BJ (cell line): ENCODE measurements at places on chromosomes 1 and 21.

GRCh38 chr1:229950020-229950419, 117.0 kb upstream of the GALNT2 start:
- DNase-seq: no peak

DNA sequence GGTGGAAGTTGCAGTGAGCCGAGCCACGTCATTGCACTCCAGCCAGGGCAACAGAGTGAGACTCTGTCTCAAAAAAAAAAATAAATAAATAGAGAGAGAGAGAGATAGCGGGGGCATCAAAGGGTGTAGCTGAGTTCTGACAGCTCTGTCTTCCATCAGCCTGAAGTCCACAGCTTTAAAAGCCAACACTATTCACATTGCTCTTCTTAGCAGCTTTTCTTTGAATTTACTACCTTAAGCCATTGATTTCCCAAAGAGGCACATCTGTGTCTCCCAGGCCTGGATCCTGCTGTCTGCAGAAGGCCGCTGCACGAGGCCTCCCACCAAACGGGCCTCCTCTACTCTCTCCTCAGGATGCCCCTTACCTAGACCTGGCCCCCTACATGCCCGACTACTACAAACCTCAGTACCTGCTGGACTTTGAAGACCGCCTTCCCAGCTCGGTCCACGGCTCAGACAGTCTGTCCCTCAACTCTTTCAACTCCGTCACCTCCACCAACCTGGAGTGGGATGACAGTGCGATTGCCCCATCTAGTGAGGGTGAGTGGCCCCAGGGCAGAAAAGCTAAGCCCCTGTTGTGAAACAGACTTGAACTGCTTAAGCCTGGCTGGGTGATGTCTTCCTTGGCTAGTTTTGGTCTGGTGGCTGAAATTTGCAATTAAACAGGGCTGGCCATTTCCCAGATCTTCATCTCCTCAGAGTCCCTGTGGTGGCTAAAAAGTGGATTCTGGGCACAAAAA, 16.5 kb upstream of the SLC25A34 start:
- no peak for DNase-seq

- DNase-seq: no peak
These were observed 470.6 kb downstream of the PTPRU start for GRCh38 chr1:29706936-29707335.

- DNase-seq: peak; percentile 86
These were observed 427.2 kb downstream of the KCNT2 start for GRCh38 chr1:196180847-196181593.

- DNase-seq: no peak
These were observed 42.8 kb downstream of the ARHGEF10L start for GRCh38 chr1:17582124-17582774.

DNA sequence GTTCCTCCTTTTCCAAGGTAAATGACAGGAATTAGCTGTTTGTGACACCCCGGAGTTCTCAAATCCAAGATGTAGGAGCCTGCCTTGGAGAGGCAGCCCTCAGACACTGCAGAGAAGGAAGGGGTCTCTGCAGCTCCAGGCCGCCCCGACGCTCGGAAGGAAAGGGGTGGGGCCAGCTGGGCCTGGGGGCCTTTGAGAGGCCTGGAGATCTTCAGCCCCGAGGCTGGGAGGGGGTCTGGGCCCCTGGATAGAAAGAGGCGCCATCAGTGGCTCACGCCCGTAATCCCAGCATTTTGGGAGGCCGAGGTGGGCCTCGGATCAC, 1.1 kb upstream of the TNFRSF18 start:
- DNase-seq: no peak

GRCh38 chr1:5513846-5514526, 478.2 kb downstream of the NPHP4 start:
- DNase-seq: no peak

- no peak for DNase-seq
These were observed 20.6 kb downstream of the ESPN start for GRCh38 chr1:6445062-6445763.

DNA sequence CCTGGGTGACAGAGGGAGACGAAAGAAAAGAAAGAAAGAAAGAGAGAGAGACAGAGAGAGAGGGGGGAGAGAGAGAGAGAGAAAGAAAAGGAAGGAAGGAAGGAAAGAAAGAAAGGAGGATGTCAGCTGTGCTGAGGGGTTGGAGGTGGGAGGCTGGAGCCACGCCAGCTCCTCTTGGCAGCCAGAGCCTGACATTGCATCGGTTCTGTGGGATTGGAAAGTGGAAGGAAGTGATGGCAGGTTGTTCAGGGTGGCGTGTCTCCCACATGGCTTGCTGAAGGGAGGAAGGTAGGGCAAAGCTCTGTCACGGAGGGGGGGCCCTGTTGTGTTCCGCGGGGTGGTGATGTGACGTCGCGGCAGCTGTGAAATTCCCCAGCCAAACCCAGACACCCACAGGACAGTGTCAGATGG, 30.7 kb downstream of the EIF2D start:
- no peak for DNase-seq

DNA sequence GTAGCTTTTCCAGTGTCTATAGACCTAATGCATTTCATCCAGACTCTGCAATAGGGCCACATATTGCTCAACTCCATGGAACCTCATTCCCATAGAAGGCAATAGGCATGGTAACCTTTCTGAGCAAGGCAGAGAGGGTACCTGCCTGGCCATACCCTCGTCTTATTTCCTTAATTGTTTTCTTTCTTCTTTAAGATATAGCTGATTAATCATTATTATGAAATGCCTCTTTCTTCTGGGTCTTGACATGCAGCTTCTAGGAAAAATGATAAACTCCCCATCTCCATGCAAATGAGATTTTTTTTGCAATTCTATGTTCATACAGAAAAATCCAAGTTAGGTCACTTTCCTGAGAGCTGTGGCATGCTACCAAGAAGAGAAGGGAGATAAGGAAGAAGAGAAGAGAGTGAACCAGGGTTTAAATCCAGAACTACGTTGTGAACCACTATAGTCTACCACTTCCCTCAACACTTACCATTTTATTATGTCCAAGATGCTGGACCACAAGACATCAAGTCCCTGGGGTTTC, 33.0 kb upstream of the IL20 start:
- DNase-seq: no peak

- no peak for DNase-seq
These were observed 39.5 kb downstream of the XCL2 start for GRCh38 chr1:168504064-168504837.

DNA sequence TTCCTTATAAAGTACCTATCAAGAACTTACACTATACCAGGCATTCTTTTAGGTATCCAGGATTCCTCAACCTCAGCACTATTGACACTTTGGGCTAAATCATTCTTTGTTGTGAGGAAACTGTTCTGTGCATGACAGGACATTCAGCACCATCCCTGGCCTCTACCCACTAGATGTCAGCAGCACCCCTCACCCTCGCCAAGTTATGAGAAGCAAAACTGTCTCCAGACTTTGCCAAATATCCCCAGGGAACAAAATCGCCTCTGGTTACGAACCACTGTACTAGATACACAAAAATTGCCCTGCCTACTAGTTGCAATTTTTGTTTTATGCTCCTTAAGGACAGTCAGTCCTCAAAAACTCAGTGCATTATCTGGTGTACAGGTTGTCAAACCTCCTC, 35.7 kb downstream of the PALMD start:
- no peak for DNase-seq

DNA sequence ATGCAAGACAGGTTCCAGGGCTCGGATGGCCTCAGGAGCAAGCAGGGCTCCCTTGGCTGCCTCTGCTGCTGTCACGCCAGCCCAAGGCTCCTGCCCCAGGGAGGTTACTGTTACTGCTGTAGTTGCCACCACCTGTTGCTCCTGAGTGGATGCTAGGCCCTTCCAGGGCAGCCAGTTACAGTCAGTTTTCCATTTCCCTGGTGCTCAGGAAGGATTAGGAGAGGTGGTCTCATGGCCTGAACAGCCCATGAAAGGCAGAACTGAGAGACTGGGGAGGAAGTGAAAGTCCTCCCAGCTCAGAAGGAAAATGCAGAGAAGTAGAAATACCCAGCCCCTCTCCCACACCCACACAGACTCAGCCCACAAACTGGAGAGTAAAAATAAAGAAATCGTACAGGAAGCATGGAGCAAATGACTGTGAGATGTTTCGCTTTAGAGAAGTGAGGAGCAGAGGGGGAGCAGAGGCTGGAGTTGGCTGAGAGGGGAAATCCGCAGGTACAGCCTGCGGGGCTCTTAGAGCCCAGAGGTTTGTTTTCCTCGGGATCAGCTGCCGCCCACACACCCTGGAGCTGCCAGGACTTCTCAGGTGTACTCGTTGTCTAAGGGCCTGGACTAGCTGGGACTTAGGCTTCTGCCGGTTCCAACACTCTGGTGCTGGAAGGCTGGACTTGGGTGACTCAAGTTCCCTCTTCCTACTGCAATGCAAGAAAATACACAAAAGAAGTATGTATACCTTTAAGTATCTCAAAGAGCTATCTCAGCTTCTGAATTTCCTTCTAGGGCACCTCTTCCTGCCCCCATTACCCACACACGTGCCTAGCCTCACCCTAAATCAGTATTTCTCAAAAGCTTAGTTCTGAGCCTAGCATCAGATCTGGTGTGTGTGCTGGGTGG, 2.3 kb downstream of the IL6R start:
- no peak for DNase-seq

DNA sequence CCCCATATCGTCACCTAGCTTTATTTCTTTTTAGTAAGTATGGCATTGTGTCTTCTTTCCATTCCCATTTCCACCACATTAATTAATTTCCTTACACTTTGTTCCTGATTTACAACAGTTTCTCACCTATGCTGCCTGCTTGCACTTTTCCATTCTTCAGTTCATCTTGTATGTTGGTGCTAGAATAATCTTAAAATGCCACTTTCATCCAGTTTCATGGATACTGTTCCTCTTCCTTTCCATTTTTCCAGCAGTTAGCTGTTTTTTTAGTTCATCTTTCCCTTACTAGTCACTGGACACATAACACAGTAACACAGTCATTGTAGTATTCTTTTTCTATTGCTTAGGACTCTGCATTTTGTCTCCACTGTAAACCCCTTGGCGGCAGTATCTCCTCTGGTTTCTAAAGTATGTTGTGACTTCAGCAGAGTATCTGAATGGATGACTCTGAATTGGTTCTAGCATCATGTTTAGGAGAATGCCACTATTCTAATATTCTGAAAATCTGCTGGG, 2.1 kb downstream of the CDC7 start:
- no peak for DNase-seq
